Kidney epithelial cell (primary cell): ENCODE measurements at places on chromosomes 5 and 9. TPM values are rescaled to one million over a fixed set of nuclear protein-coding genes. Genes with fewer than 3 reads are reported as not detected.

The WWC1 gene
- total RNA-seq = 118 and 121 TPM in 2 replicates

The DMRTA1 gene
- 0.92 and 1.1 TPM in 2 replicates for total RNA-seq

The ALDH7A1 gene
- total RNA-seq = 27.0 and 35.2 TPM in 2 replicates

The PNPLA7 gene
- 0.04 and 0.21 TPM in 2 replicates for total RNA-seq

The SGCD gene
- total RNA-seq = 0.29 and 0.34 TPM in 2 replicates

The ZNF346 gene
- 13.1 and 15.5 TPM in 2 replicates for total RNA-seq

The IFNA21 gene
- not detected in 2 replicates for total RNA-seq

The GMCL2 gene
- not detected in 2 replicates for total RNA-seq

The SPATA31A3 gene
- not detected in 2 replicates for total RNA-seq

The CXXC5 gene
- 167 and 183 TPM in 2 replicates for total RNA-seq

DNA sequence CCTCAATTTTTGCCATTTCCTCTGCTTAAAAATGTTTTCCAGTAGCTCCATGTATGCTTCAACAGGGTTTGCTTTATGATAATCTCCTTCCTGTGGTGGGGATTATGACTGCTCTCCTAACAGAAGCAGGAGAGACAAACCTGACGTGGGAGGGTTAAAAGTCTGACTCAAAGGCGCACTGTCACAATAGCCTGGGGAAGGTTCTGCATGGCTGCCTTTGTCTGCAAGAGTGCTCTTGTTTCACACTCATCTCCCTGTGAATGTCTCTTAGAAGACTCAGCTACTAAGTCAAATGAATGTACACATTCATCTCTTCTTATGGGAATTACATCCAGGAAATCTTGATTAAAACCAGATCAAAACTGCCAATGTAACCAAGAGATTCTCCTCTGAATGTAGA is 90.9 kb upstream of the MTAP start:
- DNase-seq = peak; percentile 79

- DNase-seq = no peak
Observed at GRCh38 chr5:55096182-55096581, 6.3 kb upstream of the GZMA start.

DNA sequence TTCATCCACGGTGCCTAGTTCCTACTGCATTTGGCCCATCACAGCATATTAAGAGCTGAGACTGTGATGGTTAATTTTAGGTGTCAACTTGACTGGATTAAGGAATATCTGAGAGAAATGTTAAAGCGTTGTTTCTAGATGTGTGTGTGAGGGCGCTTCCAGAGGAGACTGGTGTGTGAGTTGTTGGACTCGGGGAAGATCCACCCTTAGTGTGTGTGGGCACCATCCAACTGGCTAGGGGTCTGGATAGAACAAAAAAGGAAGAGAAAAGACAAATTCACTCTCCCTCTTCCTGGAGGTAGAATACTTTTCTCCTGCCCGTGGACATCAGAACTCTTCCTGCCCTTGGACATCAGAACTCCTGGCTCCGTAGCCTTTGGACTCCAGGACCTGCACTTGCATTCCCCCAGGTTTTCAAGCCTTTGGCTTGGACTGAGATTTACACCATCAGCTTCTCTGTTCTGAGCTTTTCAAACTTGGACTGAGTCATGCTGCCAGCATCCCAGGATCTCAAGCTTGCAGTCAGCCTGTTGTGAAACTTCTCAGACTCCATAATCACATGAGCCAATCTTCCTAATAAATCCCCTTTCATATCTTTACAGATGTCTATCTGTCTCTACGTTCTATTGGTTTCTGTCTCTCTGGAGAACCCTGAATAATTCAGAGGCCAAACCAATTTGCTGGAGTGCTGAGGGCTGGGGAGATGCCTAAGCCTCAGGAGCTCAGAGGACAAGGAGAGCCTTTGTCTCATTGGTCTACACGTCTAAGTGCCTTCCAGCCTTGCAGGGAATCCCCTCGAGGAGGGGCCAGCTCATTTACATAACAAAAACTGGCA is 164.5 kb downstream of the DCP2 start:
- peak; percentile 38 for DNase-seq

- no peak for DNase-seq
Observed at GRCh38 chr5:153624451-153624765, 133.9 kb downstream of the GRIA1 start.

- DNase-seq = no peak
Observed at GRCh38 chr5:128674837-128675446, 136.9 kb upstream of the FBN2 start.

DNA sequence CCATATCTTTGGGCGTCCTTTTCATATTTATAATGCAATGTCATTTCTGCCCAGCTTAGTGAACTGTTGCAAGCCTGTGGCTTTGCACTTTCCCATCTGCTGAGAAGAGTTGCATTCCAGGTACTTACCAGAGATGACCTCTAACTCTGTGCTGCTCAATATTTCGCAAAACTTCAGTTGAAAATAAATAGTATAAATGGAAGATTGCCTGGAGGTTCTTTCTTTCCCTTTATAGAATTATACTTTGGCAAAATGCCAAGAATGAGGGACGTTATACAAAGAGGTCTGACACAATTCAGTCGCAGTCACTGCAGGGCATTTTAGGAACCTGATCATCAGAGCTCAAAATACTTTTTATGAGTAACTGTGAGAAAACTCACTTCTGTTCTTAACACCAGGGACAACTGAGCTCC is 18.9 kb upstream of the VLDLR start:
- DNase-seq = no peak

- DNase-seq = no peak
Observed at GRCh38 chr9:133641396-133641655, 5.2 kb downstream of the DBH start.

- DNase-seq = no peak
Observed at GRCh38 chr5:149452007-149452664, 73.0 kb upstream of the IL17B start.

- no peak for DNase-seq
Observed at GRCh38 chr5:140157032-140157781, 17.8 kb upstream of the CYSTM1 start.

DNA sequence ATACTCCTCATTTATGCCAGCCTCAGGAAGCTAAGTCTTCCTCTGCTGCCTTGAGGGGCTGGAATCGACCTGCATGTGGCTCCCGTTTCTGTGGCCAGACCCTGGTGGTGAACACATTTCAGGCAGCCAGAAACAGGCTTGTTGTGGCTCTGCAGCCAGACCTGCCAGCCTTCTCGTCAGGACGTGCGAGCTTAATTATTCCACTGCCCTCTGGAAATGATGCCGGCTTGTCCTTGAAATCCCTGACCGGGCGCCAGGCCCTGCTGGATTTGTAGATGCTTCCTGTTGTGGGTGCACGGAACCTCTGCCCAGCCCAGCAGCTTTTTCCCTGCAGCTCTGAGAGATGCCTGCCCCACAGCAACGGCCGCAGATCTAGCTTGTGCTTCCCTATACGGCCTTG is 41.6 kb downstream of the PDZD2 start:
- DNase-seq = no peak

DNA sequence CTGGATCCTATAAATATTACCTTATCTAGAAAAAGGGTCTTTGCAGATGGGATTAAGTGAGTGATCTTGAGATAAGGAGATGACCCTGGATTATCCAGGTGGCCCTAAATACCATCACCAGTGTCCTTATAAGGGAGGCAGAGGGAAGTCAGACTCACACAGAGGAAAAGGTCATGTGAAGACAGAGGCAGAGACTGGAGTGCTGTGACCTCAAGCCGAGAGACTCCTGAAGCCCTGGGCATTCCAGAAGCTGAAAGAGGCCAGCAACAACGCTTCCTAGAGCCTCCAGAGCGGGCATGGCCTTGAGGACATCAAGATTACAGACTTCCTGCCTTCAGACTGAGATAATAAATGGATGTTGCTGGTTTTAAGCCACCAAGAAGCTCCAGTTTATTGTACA is 118.8 kb downstream of the ATPSCKMT start:
- no peak for DNase-seq

DNA sequence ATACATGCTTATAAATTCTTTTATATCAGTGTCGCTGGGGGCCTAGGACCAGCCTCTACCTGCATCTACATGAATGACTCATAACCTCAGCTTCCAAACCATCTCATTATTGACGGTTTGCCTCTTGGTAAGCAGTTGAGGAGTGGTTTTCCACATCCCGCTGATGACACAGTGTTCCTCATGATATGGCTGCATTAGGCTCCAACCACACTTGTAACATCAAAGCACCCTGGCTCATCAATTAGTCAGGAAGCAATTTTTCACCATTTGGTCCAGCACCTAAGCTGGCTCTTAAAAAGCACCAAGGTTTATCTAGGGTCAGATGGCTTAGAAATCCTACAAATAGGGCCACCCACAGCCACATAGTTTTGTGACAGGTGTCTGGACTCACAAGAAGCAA is 402.4 kb downstream of the ARHGEF28 start:
- peak; percentile 35 for DNase-seq

GRCh38 chr5:117332341-117332740 is 757.7 kb upstream of the SEMA6A start:
- DNase-seq = no peak

DNA sequence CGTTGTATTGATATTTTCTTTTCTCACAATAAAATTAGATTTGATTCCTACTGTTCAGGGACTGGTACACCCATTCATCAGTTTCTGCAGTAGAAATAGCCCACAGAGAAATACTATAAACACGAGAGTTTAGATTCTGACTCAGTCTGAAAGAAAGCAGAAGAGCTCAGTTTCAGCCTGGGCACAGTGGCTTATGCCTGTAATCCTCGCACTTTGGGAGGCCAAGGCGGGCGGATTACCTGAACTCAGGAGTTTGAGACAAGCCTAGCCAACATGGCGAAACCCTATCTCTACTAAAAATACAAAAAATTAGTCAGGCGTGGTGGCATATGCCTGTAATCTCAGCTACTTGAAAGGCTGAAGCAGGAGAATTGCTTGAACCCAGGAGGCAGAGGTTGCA is 8.6 kb downstream of the ITK start:
- DNase-seq = no peak

DNA sequence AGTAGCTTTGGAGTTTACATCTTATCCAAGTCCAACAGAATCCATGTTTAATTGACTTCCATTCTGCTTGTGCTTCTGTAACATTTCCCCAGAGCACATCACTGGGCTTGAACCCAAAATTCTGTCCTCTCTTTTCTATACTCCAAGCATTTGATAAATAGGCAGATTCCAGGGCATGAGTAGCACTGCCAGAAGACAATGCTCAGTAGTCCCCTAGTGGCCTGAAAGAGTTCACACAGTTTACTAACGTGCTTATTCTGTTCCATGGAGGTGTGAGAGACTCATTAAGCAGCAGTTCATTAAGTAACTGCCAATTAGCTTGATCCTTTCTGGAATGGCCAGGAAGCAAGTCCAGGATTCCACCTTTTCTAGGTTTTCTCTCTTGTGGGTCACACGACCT is 9.4 kb upstream of the GABRA6 start:
- no peak for DNase-seq

DNA sequence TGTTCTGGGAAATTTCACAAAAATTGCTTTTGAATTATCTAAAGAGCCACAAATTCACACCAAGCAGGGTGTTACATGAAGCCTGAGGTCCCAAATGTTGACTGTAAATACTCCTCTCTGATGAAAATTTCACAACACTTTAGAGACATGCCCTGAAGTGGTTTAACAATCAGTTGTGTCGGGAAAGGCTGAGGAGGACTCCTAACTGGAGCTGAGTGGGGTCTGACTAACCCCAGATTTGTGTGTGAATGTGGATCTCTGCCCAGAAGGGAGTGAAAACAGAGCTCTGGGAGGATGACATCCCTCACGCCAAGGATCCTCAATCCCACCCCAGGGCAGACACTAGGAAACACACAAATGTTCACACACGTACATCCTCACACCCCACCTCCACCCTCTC is 31.1 kb upstream of the GRXCR2 start:
- DNase-seq = no peak

DNA sequence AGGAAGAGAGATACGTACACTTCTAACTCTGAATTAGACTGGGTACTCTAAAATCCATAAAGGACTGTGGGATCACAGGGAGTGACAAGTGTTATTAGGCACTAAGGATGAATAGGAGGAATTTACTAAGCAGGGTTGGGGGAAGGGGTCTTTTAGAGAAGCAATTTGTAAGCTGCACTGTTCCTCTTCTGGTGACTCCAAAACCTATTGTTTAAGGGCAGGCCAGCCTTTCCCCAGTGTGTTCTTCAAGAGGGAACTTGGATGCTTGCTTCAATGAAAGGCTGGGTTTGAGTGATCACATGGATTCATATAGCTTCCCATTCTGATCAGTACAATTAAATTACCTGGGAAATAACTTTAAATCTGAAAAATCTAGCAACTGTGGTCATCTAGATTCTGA is 71.8 kb downstream of the STX17 start:
- DNase-seq = no peak

DNA sequence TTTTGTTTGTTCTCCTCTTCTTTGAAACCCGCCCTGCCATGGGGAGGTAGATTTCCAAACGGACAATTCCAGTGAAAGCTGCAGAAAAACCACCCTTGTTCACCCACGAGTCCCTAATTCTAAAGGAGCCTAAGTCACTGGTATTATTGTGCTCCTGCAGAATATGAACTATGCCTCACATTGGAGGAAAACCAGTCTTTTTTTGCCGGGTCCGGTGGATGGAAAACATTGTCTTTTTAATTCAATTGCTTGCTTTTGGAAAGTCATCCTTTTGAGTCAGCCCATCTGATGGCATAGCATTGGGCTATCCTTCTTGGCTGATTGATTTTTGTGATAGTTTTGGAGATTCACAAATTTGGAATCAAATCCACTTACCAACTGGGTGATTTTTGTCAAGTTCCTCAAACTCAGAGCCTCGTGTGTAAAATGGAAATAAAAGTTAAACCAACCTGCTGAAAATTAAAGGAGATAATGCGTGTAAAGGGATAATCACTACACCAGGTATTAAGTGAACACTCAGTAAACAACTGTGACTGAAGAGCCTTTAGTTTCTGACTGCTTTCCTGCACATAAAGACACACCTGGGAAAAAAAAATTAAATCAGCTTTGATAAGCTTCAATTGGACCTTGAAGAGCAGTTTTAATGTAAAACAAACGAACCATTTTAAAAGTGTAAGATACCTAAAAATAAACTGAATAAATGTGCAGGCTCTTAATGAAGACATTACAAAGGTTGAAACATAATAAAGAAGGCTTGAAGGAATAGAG is 780 bp upstream of the CCNJL start:
- DNase-seq = no peak
